ENCODE measurements at places on chromosomes 11 and 22.
A peak's percentile ranks its signal among the peaks of the same experiment; 100 is the strongest.

GRCh38 chr11:108958368-108959104 is 293.7 kb downstream of the DDX10 start:
- DNase-seq, result no peak

DNA sequence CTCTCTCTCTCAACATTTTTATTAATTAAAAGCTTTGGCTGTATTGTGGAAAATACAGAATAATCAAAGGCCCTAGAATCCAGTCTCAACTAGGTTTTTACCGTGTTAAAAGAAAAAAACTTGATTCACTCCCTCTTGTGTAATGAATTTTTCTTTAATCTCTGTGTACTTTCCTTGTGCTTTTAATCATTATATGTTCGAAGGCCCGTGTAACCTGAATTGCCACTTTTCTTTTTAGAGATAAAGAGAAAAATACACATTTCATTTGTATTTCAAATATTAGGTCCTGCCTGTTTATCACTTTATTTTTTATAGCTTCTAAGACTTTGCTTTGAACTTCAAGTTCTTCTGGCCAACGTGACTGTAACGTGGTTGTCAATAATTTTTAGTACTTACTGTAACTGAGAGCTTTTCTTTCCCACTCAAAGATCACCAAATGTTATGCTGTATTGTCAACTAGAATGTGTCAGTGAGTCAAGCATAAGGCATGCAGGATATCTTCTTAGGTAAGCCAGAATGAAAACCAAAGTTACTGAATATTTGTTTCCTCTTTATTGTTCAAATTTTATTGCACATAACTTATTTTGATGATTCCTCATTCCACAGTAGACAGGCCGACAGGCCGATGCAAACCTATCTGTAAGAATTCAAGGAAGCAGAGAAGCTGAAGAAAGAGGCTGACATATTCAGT is 23.3 kb upstream of the FAR1 start:
- DNase-seq, result no peak

GRCh38 chr11:116829525-116830183 is at the start of gene APOC3:
Gene APOC3, plus strand, starts transcription at chr11:116829907. Its CDS starts 676 bp downstream, at chr11:116830583.
- no peak for DNase-seq

- no peak for DNase-seq
These were observed 587 bp downstream of the DENND5A start for GRCh38 chr11:9264316-9265210.

GRCh38 chr22:22429369-22430108 is 79.0 kb downstream of the ZNF280B start:
- DNase-seq, result no peak

- DNase-seq, result no peak
These were observed 359.7 kb downstream of the FAM181B start for GRCh38 chr11:82373781-82374542.

DNA sequence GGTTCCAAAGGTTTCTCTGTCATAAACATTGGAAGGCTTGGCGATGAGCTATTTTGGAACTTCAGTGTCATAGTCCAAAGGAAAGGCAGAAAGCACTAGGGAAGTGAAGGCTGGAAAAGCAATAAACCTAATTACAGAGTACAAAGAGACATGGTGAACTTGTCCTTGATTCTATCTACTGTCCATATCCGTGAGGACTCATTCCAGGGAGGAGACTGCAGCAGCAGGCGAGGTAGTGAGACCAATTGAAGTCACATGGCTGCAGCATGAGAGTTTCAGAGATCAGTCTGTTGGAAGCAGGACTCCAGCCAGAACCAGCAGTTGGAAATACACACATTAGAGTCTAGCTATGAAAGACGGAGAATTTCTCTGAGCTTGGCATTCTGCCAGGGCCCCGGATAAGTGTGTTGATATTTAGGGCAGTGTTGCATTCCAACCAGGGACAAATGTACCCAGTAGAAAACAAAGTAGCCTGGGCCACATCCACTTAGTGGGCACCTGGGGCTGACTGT is 54.1 kb upstream of the ARHGAP42 start:
- no peak for DNase-seq

DNA sequence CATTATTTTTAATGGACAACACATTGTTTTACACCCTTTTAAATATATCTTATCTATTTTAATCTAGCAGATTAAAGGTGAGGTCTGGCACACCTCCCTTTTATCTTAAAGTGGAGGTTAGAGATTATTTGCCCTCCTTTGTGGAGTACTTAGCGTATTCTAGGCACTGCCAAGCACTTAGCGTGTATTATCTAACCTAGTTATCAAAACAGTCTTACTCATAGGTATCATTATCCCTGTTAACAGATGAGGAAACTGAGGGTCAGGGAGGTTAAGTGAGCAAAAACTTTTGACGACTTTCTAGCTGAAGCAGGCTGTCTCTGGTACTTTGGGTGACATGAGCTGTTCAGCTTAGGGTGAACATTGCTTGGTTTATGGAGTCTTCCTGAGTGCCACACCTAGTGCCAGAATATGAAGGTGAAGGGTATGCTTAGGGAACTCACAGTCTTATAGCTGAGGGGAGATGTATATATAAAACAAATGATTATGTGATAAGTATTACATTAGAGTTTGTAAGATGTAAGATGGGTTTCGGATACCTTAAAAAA is 55.0 kb downstream of the ZNRF3 start:
- no peak for DNase-seq

DNA sequence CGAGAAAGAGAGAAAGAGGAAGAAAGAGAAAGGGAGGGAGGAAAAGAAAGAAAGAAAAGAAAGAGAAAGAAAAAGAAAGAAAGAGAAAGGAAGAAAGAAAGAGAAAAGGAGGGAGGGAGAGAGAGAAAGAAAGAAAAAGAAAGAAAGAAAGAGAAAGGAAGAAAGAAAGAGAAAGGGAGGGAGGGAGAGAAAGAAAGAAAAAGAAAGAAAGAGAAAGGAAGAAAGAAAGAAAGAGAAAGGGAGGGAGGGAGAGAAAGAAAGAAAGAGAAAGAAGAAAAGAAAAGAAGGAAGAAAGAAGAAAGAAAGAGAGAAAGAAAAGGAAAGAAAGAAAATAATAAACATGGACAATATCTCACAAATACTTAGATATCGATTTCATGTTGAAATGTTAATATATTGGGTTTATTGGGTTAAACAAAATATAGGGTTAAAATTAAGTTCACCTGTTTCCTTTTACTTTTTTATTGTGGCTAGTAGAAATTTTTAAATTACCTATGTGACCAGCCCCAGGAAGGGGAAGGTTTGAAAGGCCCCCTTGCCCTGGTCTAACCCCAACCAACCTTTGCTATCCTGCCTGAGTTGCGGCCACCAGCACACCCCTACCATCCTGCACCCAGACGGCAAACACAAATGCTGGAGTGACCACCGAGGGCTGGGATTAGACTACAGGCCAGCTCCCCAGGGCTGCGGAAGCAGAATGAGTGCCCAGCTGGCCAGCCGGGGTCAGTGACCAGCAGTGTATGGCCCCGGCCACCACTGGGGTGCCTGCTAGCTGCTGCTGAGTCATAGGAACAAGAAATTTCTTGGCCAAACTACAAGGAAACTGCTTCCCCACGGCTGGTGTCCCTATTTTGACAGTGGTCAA is 81.0 kb upstream of the FGF3 start:
- no peak for DNase-seq

GRCh38 chr11:8913961-8914660 is 3.1 kb downstream of the AKIP1 start:
- peak; percentile 15 for DNase-seq

DNA sequence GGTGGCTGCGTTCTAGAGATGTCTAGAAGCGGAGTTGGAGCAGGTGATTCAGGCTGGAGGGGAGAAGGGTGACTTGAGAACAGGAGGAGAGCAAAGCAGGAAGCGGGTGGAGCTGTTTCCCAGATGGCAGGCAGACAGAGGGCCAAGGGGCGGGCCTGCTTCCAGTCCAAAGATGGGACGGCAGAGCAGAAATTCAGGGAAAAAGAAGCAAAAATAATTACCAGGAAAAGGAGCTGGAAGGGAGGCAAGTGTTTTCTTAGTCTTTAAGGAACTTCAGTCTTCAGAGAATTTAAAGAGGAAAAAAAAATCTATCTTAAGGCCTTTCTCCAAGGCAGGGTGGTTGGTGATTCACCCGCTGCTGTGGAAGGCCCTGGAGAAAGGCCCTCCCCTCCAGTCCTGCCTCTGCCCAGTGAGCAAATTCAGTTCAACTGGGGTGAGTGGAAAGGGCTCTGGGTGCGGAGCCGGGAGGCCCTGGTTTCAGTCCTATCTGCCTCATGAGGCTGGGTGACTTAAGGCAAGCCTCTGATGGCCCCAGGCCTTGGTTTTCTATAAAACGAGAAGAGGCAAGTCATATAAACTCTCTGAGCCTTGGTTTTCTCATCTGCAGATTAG is 4.5 kb upstream of the CREB3L1 start:
- no peak for DNase-seq

DNA sequence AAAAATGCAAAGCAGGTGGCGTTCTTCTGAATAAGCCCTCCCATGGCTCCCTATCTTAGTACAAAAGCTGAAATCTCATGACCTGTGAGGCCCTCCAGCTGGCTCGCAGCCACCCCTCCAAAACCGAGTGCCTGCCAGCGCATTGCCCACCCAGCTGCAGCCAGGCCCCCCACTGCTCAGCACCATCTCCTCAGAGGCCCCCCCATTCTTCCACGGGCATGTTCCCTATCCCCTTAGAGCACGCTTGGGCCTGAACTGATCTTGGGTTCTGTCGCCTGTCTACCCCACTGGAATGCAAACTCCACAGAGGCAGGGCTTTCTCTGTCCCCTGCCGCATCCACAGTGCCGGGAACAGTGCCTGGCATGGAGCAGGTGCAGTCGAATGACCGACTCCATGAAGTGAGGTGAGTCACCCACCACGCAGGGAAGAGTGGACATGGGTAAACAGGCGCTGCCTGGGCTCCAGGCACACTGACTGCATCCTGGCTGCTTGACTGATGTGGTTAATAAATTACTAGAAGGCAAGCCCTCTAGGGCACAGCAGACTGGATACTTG is 11.3 kb upstream of the EFCAB6 start:
- DNase-seq, result no peak

DNA sequence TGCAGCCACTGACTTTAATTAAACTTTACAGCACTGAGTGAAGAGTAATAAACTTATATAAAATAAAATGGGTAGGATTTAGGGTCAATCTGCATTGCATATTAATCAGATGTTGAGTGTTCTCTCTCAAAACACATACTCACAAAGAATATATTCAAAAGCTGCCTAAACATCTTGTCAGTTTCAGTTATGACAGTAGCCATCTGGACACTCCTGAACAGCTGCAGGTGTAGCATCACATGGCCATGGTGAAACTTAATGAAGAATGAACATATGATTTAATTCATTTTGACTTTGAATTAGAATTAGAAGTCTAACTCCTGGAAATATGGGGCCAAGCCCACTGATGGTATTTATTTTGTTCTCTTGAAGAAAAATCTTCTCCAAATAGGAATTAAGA is 684.3 kb upstream of the RAG2 start:
- no peak for DNase-seq

DNA sequence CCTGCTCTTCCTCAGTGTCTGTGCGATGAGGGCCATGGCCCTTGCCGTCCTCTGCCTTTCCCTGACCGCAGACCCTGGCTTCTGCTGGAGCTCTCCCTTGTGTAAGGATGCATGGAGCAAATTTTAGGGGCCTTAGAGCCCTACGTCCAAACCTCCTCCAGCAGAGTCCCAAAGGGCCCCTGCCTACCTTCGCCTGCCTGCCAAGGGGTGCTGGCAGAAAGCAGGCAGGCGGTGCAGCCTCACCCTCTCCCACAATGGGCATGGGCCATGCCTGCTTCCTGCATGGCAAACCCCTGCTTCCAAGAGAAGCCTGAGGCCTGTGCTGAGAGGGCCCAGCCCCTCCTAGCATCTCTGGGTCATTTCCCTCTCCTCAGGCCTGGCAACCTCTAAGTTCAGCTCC is 71.3 kb upstream of the FGF3 start:
- DNase-seq, result no peak

- DNase-seq, result no peak
These were observed 56.0 kb downstream of the LIF start for GRCh38 chr22:30190574-30190973.

GRCh38 chr22:19223110-19223509 is 44.6 kb upstream of the SLC25A1 start:
- DNase-seq, result no peak

GRCh38 chr11:34165786-34166555 is 60.5 kb downstream of the NAT10 start:
- DNase-seq, result no peak

DNA sequence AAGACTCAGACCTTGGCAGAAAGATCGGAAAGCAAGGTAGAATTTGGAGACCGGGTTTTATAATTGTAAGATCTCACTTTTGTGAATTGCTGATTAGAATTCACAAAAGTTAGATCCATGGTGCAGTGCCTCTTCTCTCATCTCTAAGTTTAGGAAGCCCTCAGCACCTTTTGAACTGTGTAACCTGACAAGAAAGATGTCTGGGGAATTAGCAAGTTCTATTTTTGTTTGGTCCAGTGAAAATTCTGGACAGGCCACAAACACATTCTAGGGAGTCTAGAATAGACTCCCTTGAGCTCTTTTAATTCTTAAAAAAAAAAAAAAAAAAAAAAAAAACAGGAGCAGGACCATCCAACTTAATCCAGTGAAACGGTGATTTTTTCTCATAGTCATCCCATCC is 66.1 kb downstream of the CECR2 start:
- DNase-seq, result no peak

DNA sequence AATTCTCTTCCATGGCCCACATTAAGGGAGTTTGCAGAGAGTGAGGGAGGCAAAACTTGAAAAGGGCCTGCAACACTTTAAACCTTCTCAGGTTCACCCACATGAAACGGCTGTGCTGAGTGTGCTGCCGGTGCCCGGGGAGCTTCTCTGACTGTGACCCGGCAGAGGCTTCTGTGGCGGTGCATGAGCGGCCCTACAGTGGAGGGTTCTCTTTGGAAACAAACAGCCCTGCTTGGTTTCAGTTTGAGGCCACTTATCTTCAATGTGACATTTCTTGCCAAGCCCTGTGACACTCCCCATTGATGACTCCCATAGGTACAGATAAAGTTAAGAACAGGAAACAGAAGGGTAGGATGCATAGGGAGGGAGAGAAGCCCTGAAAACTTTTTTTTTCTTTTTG is 31.8 kb downstream of the FAM118A start:
- no peak for DNase-seq

- DNase-seq, result no peak
These were observed 155.6 kb upstream of the TRIM48 start for GRCh38 chr11:55106391-55106790.

GRCh38 chr11:79439886-79440570 is 802 bp downstream of the TENM4 start:
- no peak for DNase-seq

GRCh38 chr11:68688881-68689280 is 4.5 kb downstream of the GAL start:
- DNase-seq, result no peak

- DNase-seq, result no peak
These were observed 53.1 kb downstream of the GALNT18 start for GRCh38 chr11:11568651-11569229.

DNA sequence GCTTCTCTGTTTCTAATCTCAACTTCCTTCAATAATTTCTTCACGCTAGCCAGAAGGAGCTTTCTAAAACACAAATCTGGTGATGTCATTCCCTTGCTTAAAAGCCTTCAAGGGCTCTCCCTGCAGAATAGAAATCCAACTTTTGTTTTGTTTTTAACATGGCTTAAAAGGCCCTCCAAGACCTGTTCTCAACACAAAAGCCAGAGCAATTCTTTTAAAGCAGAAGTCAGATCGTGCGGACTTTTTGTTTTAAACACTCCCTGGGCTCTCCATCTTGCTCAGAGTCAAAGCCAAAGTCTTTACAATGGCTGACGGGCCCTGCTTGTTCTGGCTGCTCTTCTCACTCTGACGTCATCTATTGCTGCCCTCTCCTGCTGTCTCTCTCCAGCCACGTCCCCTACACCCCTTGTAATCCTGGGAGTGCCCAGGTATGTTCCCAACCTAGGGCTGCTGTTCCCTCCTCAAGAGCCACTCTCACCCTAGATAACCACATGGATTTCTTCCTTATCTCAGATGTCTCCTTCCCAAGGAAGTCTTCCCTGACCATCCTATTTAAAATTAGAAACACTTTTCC is 22.5 kb downstream of the TECTA start:
- no peak for DNase-seq
